ENCODE measurements at places on chromosomes 16 and 17.

DNA sequence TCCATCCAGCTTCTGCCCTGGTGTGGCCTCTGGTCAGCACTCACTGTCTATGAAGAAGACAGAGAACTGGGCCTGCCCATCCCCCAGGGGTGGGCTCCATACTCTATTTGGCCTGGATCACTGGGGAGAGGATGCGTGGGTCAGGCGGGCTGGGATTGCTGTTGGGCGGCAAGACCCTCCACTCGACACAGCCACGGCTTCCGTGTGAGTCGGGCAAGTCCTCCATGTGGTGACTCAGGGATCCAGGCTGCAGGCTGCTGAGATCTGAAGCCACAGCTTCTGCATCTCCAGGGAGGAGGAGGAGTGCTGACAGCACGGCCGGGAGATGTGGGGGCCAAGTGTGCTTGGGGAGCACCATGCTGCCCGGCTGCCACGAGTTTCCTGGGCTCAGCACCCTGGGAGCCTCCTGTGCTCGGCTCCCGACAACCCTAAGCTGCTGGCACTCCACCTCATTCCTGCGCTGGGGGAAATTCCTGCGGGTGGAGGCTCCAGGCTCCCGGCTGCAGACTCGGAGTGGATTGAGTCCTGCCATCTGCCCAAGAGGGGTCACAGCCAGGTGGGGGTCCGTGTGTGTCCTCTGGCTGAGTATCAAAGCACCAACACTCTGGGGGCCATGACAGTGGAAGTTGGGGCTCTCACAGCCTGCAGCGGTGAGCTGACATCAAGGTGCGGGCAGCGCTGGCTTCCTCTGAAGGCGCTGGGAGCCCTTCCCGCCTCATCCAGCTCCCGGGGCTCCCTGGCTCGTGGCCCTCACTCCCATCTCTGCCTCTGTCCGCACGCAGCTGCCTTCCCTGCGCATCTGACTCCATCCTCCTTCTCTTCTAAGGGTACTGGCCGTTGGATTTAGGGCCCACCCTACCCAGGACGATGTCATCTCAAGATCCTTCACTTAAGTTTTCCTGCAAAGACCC, 24.4 kb upstream of the CBFA2T3 start:
- DNase-seq, result no peak

GRCh38 chr16:68902969-68903345, 59.6 kb downstream of the TANGO6 start:
- DNase-seq, result no peak

DNA sequence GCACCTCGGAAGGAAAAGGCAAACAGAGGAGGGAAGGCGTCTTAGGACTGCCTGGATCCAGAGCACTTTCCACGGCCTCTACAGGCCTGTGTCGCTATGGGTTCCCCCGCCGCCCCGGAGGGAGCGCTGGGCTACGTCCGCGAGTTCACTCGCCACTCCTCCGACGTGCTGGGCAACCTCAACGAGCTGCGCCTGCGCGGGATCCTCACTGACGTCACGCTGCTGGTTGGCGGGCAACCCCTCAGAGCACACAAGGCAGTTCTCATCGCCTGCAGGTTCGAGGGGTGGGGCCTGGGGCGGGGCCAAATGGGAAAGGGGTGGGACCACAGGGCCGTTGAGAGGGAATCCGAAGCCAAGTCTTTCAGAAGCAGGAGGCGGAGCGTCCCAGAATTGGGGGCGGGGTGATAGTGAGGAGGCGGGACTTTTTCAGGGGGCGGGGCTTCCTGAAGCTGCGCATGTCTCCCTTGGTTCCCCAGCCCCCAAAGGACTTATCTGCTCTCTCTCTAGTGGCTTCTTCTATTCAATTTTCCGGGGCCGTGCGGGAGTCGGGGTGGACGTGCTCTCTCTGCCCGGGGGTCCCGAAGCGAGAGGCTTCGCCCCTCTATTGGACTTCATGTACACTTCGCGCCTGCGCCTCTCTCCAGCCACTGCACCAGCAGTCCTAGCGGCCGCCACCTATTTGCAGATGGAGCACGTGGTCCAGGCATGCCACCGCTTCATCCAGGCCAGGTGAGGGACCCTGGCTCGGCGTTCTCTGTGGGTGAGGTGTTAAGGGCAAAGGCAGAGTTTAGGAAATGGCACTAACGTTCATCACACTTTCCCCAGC, 939 bp downstream of the BCL6B start:
- DNase-seq, result peak; percentile 95

- DNase-seq, result no peak
Observed at GRCh38 chr17:17372856-17373520, 69.8 kb downstream of the NT5M start.

DNA sequence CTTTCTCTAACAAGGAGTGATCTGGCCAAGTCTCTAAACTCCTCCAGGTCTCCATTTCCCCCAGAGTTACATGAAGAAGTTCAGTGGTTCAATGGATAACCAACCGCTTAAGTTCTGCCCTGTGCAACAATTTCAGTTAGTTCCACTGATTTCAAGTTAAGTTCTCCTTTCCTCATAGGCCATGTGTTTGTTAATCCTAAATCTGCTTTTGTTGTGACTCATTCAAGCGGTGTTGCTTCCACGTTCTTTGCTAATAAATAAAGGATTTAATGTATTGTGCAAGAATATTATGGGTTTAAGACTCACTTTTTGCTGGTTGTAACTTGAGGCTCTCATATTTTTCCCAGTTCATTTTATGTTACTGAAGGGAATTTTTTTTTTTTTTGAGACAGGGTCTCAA, 36.3 kb downstream of the GNA13 start:
- DNase-seq, result no peak

DNA sequence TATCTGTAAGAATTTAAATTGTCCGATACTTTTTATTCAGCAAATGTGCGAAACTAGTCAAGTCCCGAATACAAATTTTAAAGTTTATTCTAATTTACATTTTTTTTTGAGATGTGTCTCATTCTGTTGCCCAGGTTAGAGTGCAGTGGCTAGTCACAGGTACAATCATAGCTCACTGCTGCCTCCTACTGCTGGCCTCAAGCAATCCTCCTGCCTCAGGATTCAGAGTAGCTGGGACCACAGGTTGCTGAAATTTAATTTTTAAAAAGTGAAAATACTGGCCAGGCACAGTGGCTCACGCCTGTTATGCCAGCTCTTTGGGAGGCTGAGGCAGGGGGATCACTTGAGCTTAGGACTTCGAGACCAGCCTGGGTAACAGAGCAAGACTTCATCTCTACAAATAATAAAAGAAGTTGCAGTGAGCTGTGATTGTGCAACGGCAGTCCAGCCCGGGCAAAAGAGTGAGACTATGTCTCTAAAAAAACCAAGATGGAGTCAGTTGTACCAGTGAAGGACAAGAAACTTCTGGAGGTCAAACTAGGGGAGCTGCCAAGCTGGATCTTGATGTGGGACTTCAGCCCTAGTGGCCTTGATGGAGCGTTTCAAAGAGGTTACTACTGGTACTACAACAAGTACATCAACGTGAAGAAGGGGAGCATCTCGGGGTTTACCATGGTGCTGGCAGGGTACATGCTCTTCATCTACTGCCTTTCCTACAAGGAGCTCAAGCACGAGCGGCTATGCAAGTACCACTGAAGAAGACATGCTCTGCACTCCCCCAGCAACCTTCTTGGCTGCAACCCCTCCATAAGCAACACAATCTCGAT, 5.6 kb downstream of the POLG2 start:
- peak; percentile 53 for DNase-seq

DNA sequence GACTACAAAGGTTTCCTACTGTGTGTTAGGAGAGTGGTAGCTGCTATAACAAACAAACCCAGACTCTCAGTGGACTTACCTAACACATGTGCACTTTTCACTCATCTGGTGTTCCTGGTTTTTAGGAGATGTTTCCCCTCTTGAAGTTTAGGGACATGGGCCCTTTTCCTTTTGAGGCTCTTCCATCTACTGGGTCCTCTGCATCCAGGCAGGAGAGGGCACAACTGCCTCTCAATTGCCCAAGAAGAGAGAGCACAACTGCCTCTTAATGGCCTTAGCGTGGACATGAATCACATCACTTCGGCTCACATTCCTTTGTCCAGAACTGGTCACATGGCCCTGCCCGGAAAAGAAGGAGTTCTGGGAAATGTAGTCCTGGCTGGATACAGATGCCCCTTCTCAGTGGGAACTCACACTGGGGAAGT, 9.8 kb upstream of the TNRC6C start:
- no peak for DNase-seq

DNA sequence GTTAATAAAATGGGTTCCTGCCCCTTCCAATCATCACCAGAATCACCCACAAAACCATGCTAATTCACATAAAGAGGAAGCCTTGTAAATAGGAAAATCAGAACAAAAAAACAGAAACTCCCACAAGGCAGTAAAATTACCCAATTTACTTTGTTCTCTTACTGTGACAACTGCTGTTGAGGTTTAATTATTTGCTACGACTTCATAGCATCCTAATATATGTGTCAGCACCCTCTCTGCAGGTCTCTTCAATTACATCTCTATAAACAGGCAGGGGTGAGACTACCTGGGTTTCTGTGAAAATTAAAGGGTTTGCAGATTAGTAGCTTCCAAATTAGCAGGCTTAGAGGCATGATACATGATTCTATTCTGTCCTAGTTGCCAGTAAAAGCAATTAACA, 2.7 kb downstream of the WDR59 start:
- DNase-seq, result no peak

GRCh38 chr17:81378941-81379511, 16.2 kb upstream of the BAHCC1 start:
- DNase-seq, result no peak

DNA sequence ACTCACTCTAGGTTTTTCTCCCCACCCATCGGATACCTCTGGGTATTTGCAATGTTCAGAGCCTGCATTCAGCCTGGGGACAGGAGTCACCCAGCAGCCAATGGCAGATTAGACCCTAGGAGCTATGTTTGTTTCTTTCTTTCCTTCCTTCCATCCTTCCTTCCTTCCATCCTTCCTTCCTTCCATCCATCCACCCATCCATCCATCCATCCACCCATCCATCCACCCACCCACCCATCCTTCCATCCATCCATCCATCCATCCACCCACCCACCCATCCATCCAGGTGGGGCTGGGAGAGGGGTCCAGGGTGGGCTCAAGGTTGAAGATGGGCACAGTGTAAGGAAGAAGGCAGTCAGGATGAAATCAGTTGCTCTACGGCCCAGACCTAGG, 39.9 kb downstream of the TIMM22 start:
- no peak for DNase-seq

DNA sequence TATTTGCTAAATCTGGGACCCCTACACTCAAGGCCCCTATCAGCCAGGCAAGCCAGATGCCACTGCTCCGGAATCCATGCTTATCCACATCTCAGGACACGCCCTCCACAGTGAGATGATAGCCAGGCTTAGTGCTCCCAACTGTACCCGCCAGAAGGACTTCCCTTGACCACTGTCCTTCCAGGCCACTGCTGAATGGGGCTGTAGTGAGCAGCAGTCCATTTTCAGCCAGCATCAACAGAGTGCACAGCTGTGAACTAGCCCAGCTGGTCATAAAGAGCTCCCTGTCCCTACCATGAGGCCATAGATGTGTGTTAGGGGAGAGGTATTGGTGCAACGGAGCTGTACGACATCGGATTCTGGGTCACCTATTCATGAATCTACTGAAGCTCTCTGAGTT, 13.0 kb upstream of the MED9 start:
- no peak for DNase-seq

- DNase-seq, result no peak
Observed at GRCh38 chr17:44956998-44957981, 9.7 kb upstream of the KIF18B start.

DNA sequence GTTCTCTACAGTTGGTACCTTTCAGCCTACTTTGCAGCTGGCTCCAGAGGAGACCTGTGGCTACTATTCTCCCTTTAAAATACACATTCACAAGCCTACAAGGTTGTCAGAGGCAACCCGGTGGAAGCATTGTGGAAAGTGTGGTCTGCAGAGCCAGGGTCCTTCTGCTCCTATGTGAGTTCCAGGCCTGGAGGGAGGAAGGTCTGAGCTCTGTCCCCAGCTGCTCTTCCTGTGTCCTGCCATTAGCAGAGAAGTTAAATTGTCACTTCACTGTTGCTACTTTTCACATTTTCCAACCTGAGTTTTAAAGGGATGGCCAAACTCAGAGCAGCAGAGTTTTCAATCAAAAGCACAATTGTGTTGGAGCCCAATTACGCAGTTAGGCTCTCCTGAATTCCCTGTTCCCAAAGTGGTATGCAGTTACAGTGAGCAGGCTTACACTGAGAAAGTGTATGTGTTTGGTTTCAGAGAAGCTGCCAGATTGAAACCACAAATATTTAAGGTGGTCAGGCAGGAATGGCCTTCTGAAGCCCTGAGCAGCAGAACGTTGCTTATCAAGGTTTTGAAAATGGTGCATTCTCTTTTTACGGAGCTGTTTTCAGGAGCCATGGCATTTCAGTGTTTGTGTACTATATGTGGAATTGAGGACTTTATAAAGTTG, 25.0 kb downstream of the MAP3K3 start:
- DNase-seq, result no peak

DNA sequence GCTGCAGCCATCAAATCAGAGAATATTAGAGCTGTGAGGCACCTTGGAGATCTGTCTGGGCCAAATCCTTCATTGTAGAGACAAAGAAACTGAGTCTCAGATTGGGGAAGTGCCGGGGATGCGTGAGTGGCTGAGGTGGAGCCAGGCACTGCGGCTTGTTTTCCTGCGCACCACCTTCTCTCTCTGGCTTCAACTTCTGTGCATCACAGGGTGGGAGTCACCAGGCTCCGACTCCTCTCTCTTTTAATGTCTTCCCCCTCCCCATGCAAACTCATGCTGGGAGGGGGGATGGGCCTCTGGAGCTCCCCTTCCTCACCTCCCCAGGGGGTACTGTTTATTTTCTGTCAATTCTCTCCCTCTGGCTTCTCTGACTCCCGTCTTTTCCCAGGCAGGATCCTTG, 8.7 kb upstream of the ETV4 start:
- DNase-seq, result no peak

GRCh38 chr17:76274112-76274956, 9.2 kb downstream of the UBALD2 start:
- no peak for DNase-seq

- DNase-seq, result no peak
Observed at GRCh38 chr16:47046726-47047523, 73.5 kb upstream of the DNAJA2 start.

DNA sequence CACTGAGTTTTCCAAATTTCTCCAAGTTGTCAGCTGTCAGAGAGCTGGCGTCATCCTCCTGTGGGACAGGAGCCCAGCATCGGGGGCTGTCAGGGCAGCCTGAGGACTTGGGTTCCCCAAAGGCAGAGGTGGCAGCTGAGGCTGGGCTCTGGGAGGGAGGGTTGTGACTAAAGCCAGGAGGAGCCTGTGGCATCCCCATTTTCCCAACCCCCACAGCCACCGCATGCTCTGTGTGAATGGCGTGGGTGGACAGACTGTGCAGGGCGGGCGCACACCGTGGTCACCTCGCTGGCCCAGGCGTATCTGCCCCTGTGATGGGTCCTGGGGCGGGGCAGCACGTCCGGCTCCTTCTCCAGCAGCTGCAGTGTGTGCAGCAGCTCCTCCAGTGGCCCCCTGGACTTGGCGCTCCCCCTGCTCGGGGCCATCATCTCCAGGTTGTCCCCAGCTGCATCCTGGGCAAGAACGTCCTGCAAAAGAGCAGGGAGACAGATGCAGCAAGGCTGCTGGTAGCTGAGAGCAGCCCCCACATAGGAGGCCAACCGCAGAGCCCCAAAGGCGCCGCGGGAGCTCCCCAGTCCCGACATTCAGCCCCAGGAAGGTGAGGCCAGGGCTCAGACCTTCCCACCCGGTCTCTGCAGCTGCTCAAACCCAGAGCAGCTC, 24.8 kb downstream of the CEP131 start:
- no peak for DNase-seq

- no peak for DNase-seq
Observed at GRCh38 chr16:27387724-27388123, 14.2 kb upstream of the IL21R start.
